ENCODE measurements at places on chromosomes 12 and 14. TPM values are rescaled to one million over a fixed set of nuclear protein-coding genes. Genes with fewer than 3 reads are reported as not detected.

Gene ALDH1L2
- 4.4 TPM for total RNA-seq

Gene PZP
- total RNA-seq = 0.59 TPM

Gene KIF26A
- total RNA-seq = 1.4 TPM

Gene MIP
- total RNA-seq = not detected

Gene TBC1D30
- 2.2 TPM for total RNA-seq

Gene MYBPC1
- not detected for total RNA-seq

Gene GALNT16
- total RNA-seq = 0.16 TPM

Gene RTL1
- total RNA-seq = not detected

Gene GYS2
- not detected for total RNA-seq

DNA sequence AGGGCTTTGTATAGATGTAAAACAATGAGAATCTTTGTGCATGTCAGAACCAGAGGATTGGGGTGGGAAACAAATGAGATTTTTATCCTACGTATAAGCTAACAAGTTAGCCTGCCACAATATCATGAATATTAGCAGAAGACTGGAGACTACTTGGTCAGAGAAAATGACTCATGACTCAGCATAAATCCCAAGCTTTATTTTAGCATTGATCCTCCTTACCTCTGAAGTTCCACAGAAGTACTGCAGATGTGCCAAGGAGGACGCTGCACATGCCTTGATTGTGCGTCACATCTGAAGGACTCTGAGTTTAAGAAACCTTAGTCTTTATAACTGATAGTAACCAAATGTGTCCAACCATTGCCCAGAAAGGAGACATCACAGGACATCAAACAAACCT lies 234.0 kb upstream of the RPL10L start:
- DNase-seq = peak; percentile 95

- peak; percentile 68 for DNase-seq
These were observed 73.8 kb downstream of the KIAA0586 start for GRCh38 chr14:58501214-58501816.

DNA sequence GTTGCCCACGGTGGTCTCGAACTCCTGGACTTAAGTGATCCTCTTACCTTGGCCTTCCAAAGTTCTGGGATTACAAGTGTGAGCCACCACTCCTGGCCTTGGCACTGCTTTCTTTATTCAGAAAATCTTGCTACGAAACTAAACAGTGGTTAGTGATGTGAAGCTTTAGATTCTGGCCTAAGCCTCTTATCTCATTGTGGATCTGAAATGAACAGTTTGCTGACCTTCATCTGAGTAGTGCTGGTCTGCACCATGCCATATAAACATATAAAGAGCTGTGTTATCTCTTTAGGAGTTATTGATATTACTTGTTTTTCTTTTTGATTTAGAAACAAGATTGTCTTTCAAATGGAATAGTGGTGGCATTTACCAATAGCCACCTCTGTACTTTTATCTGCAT lies 22.6 kb downstream of the SRGAP1 start:
- no peak for DNase-seq

DNA sequence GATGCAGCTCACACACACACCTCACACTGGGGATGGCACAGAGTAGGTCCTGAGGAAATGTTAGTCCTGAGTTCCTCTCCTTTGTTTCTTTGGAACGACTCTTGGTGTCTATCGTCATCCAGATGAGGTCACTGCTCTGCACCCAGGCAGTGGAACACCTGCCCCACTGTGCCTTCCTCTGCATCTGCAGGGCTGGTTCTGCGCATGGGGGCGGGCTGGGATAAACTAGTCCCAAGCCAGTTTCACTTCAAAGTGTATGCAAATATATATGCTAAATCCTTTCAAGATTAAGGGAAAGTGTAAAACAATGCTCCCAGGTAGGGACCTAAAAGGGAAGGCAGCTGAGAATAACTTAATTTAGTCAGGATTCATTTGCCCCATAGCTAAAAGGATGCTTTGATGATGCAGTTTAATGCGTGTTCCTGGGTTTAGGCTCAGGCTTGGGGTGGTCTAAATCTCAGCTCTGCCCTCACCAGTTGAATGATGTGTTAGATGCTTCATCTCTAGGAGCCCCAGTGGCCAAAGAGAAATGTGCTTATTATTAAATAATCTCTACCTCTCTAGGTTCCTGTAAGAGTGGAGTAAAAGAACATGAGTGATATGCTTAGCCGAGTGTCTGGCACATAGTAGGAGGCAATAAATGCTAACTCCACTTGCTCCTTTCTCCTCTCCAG lies 47.1 kb upstream of the OVCH1 start:
- no peak for DNase-seq

GRCh38 chr14:103738166-103738565 lies 22.6 kb downstream of the ZFYVE21 start:
- no peak for DNase-seq

GRCh38 chr14:100714258-100714892 lies 12.3 kb upstream of the DLK1 start:
- no peak for DNase-seq

- DNase-seq = no peak
These were observed 92.8 kb downstream of the LGMN start for GRCh38 chr14:92655419-92656201.

DNA sequence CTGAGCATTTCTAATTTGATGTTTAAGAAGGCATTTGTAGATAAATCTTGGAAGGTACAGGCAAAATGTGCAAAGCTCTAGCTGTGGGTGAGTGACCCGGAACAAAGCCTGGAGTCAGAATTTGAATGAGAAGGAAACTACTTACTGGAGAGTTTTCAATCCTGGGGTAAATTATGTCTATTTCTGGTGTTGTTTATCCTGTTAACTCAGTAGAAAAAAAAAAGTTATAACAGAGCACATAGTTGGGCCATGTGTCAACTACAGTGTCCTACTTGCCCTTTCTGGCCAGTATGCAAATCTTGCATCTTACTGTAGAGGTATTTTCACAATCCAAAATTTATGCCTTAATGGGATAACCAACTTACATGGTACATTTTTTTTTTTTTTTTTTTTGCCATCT lies 182.3 kb downstream of the SYNE2 start:
- DNase-seq = no peak

DNA sequence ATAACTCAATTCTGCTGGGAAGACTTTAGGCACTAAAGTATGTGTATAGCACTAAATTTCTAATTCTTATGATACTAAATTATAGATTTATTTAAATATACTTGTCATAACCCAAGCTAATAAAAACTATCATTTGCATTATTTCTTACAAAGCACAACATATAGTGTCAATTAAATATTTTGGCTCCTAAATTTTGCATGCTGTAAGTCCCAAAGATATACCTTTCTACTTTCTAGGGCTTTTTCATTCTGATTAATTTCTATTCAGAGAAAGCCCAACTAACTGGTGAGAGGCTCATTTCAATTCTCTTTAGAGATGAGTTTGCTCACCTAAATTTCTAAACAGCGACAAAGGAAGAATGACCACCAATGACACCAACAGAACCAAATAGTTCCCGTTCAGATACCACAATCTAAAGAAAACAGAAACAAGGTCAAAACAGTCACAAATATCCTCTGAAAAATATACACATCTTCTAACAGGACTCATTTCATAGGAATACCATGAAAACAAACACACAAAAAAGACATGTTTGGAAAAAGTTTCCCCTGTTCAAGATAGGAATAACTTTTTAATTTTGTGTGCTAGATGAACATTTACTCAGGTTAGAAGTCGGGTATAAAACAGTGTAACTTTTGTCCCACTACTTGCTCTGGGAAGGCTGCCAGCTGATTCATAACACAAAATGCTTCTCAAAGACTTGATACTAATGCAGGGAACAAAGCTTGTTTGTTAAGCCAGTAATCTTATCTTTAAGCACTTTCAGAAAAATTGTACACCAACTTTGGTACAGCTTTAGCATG lies 7.6 kb downstream of the SLC38A2 start:
- DNase-seq = peak; percentile 95

- DNase-seq = no peak
These were observed 884.3 kb downstream of the GALC start for GRCh38 chr14:87108726-87109125.

- DNase-seq = no peak
These were observed 1087.8 kb upstream of the TMEM132C start for GRCh38 chr12:127179176-127179575.

DNA sequence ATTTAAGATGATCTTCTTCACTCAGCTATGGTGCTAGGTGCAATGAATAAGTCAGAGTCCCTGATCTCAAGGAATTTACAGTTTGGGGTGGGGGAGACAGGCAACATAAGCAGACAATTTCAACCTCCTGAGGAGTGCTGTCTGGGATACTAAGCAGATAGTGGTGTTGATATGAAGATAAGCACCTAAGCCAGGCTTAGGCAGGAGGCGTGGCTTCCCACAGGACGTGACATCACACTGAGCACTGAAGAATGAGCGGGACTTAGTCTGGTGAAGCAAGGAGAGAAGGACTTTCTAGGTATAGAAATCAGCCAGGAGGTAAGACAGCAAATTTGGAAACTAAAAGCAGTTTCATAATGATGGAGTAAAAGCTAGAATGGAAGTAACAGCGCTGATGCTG lies 6.8 kb downstream of the PRPH start:
- DNase-seq = no peak

DNA sequence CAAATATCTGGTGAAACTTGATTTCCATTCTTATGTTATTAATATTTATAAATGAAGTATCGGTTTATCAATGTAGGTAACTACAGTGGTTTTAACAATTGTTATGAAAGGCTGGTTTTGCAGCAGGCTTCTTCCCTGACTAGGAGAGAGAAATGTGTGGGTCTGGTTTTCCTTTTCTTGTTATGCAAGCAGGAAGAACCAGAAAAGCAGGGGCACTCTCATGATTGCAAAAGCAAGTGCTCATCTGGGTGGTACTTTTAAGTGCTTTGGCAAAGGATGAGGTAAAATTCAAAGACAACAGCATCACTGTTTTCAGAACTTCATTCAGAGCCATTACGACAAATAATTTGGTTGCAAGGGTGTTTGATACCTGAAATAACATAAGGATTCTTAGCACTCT lies 105.6 kb downstream of the PTPRO start:
- no peak for DNase-seq

- no peak for DNase-seq
These were observed 7.9 kb downstream of the ATF7 start for GRCh38 chr12:53618275-53618674.

- DNase-seq = no peak
These were observed 35.4 kb downstream of the TAOK3 start for GRCh38 chr12:118337194-118337838.

- no peak for DNase-seq
These were observed 218.9 kb downstream of the MED13L start for GRCh38 chr12:116058574-116058973.

- no peak for DNase-seq
These were observed 26.8 kb downstream of the ANKS1B start for GRCh38 chr12:99957866-99958466.

- DNase-seq = peak; percentile 48
These were observed 181.2 kb downstream of the PRKCH start for GRCh38 chr14:61502459-61503093.

- no peak for DNase-seq
These were observed 75.0 kb downstream of the FAR2 start for GRCh38 chr12:29223956-29224543.
